HTR-8/SVneo (cell line): ENCODE measurements at places on chromosomes 1 and 21.

GRCh38 chr1:115098979-115099692, 9.8 kb upstream of the TSPAN2 start:
- no peak for DNase-seq

DNA sequence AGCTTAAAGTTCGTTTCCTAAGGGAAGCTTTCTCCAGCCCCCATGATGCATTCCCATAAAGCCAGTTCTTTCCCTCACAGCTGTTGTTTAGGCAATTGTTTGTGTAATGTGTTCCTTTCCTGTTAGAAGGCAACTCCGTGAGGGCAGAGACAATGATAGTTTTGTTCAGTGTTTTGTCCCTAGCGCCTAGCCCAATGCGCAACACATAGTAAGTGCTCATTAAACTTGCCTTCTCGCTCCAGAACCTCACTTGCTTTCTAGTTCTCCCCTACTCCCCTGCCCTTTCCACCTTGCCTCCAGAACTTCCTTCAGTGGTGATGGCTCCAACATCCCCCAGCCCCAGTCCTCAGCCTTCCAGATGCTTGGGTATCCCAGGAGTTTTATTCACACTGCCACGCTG, 115.4 kb downstream of the TMEM53 start:
- no peak for DNase-seq

DNA sequence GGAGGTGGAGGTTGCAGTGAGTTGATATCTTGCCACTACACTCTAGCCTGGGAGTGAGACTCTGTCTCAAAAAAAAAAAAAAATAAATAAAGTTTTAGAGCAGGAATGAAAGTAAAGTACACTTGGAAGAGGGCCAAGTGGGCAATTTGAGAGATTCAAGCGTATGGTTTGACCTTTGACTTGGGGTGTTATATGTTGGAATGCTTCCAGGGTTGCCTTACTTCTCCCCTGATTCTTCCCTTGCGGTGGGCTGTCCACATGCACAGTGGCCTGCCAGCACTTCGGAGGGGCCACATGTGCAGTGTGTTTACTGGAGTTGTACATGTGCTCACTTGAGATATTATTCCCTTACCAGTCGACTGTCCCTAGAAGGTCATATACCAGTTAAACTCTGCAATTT, 295.5 kb upstream of the PROX1 start:
- no peak for DNase-seq

DNA sequence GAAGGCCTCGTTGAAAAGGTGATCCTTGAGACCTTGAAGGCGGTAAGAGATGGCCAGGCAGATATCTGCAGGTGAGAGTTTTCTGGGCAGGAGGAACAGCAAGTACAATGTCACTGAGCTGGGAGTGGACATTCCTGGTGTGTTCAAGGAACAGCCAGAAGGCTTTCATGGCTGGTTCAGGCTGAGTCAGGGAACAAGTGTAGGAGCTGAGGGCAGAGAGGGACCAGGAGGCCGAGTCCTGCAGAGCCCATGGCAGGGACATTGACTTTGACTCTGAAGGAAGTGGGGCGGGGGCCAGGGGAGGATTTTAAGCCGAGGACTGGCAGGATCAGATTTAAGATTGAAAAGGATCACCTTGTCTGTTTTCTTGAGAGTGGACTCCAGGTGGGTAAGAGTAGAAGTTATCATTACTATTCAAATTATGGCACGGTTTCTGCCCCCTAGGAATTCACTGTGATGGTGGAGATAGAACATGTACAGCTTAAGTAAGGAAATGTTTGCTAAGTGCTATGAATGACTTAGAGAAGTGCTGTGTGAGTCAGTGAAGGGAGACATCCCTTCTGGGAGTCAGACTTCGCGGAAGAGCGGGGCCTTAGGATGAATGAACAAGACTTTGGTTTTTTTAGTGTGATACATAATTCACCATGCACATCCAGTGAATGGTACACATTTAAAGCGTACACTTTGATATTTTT, 202.3 kb downstream of the KIF26B start:
- no peak for DNase-seq

- DNase-seq = no peak
These were observed 187.7 kb upstream of the RNPC3 start for GRCh38 chr1:103337779-103338178.

GRCh38 chr1:87941337-87941946, 612.8 kb downstream of the LMO4 start:
- DNase-seq = no peak

DNA sequence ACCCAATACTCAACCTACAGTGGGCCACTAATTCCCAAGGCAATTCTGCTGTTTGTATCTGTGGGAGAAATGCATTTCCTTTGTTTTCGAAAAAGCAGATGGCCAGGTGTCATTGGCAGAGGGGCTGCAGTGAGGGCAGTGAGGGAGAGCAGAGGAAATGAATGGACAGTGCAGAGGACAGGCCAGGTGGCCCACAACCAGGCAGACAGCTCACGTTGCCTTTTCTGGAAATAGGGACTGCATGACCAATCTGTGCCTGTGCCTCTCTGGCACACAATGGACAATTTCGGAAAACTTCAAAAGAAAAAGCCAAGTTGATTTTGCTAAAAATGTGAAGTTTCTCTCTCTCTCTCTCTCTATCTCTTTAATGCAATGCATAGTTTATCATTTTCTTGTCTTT, 52.6 kb upstream of the ETS2 start:
- DNase-seq = no peak

DNA sequence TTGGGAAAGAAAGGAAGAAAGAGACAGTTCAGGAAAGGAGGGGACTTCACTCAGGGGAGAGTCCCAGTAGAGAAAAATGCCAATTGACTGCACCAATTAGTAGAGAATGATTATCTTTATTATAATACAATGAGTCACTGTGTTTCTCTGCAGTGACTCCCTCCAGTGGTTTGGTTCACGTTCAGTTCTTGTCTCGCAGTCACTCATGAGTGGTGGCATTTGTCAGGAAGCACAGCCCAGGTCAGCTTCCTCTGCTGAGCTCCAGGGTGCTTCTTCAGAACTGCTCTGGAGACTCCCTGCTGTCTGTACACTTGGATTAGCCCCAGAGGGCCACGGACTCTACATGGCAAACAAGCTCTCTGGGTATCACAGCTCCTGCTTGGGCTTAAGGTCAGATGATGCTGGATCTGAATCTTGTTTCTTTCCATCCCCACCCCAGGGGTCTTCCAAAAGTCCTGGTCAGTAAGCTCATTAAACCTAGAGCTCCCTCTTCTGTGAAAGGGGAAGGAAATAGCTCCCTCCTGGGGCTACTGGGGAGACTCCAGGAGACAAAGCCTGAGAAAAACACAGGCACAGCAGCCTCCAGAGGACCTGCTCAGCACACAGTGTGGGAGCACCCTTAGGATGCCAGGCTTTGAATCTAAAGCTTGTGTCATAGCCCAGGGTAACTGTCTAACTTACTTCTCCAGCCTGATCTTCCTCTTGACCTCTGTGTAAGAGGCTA, 619.0 kb downstream of the AJAP1 start:
- DNase-seq = no peak

DNA sequence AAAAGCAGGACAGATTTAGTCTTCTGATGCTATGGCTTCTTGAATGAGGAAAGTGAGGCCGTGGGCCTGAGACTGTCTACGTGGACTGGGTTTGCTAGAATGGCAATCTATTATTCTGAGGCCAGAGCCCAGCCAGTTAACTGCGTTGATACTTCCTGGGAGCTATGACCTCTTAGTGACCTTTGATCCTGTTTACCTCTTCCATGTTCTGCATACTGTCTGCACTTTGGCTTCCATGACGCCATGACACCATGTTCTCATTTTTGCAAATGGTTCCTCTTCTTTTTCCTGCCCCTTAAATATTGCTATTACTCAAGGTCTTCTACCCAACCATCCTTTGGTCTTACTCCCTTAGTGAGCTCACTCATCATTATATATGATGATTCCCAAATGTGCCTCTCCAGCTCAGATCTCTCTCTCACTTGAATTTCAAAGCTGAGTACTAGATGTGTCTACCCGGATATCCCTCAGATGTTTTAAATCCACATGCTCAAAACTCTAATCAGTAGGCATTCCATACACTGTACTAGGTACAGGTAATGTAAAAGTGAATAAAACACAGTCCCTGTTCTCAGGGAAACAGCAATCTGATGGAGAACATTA, 66.1 kb upstream of the ATP1A1 start:
- no peak for DNase-seq

GRCh38 chr1:53339736-53340635, 12.1 kb upstream of the LRP8 start:
- no peak for DNase-seq

DNA sequence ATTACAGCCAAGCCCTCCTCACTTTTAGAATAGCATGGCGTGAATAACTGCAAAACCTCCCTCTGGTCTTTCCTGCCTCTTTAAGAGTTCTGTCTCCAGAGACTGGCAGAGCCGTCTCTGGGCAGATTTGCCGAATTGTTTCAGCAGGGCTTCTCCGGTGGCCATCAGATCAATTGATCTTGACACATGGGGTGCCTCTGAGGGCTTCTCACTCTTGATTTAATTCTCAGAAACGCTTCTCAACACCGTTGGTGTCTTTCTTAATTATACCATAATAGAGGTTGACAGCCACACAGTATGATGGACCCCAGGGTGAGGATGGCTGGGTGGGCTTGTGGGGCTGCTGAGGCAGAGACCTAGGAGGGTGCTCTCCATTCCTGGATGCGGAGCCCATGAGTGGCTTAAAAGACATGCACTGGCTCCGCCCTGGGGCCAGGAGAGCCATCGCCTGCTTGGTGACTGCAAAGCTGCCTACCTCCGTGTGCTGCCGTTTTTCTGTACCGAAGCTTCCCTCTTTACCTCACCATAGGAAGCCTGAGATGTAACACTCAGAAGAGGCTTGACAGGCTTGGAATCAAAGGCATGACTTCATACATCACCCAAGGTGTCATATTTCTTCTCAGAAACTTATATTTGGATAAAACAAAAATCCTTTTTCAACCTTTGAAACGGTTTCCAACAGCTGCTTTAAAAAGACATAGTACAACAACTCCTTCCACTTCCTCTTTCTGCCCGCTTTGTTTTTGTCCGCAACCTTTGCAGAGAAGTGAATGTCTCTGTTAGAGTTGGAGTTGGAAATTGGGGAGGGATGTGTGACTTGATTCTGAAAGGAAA, 82.9 kb downstream of the GALNT2 start:
- no peak for DNase-seq

DNA sequence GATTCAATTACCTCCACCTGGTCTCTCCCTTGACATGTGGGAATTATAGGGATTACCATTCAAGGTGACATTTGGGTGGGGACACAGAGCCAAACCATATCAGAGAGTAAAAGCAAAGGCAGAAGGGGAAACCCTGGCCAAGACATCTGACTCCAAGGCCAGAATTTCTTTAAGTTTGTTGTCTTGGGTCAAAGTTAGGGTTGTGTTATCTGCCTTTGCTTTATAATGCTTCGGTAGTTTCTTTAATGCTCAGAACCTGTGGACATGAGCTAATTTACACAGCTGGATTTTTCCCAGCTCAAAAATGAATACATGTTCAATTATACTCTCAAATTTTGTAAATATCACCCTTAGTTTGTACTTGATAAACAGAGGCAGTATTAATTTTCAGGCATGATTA, 1074.4 kb downstream of the ADGRL2 start:
- no peak for DNase-seq

DNA sequence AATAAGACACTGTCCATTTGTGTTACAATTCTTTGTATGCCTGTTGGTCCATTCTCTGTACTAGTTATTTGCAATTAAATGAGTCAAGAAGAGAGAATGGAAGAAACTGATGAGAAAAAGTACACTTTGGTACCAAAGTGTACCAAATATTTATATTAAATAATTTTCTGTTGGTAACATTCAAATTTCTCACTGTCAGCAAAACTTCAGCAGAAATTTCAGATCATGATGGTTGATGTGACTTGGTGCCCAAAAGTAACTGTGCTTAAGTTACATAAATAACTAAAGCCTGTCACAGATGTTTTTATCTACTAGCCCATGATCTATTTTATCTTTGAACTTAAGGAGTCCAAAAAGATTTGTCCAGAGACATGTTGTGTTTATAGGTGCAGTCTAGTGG, 274.4 kb upstream of the CXADR start:
- no peak for DNase-seq

- DNase-seq = no peak
These were observed at the start of gene LAMC2 for GRCh38 chr1:183185941-183186490. TSS of gene LAMC2 (plus strand) at chr1:183186264. CDS start at chr1:183186353, 89 bp downstream.

DNA sequence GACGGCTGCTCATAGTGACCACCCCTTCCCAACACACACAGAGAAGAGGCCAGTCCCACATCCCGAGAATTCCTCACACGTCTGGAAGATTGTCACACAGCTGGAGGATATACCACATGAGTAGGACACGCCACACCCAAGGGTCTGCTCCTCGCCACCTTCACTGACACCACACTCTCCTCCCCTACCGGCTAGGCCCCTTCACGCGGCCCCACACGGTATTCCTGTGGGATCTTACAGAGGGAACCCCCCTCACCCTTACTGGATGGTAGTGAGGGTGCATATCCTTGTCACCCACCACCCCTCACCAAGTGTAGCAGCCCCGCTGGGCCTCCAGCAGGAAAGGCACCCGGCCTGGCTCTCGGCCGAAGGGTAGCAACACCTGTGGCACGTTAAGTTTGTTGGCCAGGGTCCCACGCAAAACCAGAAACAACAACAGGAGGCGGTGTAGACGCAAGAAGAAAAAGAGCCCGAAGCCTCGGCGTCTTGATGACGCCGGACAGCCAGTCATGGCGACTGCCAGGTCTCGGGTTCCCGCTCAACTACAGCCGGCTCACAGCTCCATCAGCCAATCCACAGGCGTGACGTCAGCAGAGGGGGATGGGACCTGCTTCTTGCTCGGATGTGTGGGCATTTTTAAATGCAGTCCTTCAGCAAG, at the start of gene NUP210L:
Gene NUP210L, minus strand, starts transcription at position 540 of the 658 bp plus-strand sequence.
- DNase-seq = no peak

- no peak for DNase-seq
These were observed 522.6 kb downstream of the ADGRL2 start for GRCh38 chr1:82323144-82323841.

- no peak for DNase-seq
These were observed 29.8 kb downstream of the PKP1 start for GRCh38 chr1:201313086-201313485.

DNA sequence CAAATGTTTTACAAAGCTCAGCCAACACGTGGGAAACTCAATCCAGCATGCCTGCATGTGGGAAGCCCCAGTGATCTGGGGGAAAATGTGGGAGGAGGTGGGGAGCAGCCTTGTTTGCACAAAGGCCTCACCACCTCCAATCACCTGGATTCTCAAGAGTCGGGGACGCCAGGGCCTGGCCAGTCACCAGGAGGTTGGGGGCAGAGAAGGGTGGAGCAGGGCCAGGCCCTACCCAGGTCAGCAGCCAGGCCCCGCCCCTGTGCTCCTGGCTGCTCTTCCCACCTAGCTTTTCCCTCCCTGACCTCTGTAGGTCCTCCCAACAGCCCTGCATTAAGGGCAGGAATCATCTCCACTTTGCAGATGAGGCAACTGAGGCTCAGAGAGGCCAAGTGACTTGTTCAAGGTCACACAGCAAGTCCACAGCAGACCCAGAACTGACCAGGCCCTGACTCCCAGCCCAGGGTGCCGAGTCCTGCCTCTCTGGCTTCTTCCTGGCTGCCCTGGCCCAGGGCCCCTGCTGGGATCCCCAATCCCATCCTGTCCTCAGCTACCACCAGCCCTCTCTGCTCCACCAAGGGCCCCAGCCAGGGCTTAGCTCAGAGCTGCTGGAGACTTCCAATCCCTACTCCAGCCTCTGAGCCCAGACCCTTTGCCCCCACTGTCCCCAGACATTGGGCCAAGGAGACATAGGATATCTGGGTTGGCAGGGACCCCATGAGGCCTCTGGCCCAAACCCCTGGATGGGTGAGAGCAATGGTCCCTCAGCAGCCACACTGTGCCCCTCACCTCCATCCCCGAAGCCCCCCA, 508.6 kb downstream of the PTPRU start:
- DNase-seq = no peak

GRCh38 chr1:25917996-25918395, 11.8 kb upstream of the STMN1 start:
- no peak for DNase-seq

- DNase-seq = no peak
These were observed 82.0 kb downstream of the LRRC53 start for GRCh38 chr1:74430342-74430934.
